ENCODE measurements at places on chromosomes 3 and 15.

- DNase-seq = no peak
These were observed 76.6 kb downstream of the ARHGEF26 start for GRCh38 chr3:154197751-154198150.

GRCh38 chr3:140128217-140128616, 193.2 kb downstream of the CLSTN2 start:
- DNase-seq = no peak

DNA sequence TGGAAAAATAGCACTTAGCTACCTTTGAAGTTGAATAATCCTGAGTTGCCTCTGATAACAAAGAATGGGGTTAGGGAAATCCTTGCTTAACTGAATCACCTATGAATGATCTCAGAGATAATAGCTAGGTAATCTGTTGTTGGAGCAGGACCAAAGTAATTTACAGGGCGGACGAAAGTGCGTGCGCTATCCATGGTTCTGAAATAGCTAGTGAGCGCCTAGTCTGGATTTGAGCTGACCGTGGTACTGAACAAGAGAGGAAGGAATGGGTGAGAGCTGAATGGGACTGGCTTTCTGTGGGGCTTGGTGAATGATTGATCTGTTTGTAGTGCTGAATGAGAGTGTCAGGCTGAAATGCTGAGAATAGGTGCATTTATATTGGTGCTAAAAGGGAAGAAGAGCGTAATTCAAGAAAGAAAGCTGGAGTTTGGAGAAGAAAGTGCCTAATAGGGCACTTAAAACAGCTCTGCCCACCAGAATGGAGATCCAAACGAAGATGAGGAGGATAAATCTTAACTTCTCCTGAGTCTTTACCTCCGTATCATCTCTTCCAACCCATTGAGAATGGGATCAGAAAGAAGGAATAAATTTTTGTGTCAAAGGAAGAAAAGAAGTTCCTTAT, 10.1 kb downstream of the SCN10A start:
- DNase-seq = no peak

DNA sequence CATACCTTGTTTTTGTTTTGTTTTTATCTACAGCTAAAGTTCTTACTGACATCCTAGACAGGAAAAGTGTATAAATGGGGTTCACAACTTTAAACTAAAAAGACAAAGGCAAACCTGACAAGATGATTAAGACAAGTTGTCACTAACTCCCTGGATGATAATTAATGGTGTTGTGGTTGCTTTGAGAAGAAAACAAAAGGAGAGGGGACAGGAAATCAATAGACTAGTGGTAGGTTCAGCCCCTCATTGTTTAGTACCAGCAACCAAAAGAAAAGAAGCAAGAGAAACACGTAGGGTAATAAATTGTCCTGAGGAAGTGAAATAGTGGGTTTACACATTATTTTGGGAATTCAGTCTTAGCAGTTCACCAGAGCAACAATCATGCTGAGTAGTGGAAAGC, 78.8 kb downstream of the BFSP2 start:
- DNase-seq = no peak

DNA sequence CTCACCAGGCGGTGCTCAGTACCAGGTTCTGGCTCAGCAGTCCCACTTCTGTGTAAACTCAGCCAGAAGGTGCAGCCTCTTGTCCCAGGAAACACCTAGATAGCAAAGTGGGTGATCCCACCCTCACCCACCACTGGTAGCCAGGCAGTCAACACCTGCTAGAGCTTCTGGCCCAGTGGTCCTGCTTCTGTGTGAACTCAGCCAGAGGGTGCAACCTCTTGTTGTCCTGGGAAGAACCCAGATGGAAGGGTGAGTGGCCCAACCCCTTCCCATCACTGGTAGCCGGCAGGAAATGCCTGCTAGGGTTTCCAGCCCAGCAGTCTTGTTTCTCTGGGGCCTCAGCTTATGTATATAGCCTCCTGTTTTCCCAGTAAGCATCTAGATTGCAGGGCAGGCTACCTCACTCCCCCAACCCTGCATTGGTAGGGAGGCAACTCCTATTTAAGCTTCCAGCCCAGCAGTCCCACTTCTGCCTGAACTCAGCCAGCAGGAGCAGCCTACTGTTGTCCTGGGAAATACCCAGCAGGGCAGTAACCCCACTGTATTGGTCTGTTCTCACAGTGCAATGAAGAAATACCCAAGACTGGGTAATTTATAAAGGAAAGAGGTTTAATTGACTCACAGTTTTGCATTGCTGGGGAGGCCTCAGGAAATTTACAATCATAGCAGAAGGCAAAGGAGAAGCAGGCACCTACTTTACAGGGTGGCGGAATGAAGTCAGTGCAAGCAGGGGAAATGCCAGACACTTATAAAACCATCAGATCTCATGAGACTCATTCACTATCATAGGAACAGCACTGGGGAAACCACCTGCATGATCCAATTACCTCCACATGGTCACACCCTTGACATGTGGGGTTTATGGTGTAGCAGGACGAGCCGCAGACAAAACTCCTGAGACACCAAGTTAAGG, 110.6 kb downstream of the DTWD1 start:
- DNase-seq = no peak
